Ovary (tissue), 10 donors: ENCODE measurements at places on chromosomes 7 and 10. TPM values are rescaled to one million over a fixed set of nuclear protein-coding genes. Genes with fewer than 3 reads are reported as not detected.

- H3K27ac ChIP-seq = no peak overlapping the region
- H3K4me1 ChIP-seq = peaks cover 25% of the 10 kb centered on the region
- no peaks in the 10 kb centered on the region for H3K36me3 ChIP-seq
- no peaks in the 10 kb centered on the region for H3K27me3 ChIP-seq
These were observed 70.1 kb downstream of the CREB3L2 start for GRCh38 chr7:137931823-137932222.

GRCh38 chr10:123428391-123428790, 237.8 kb upstream of the GPR26 start:
- no peak overlapping the region for H3K27ac ChIP-seq
- H3K4me1 ChIP-seq = no peaks in the 10 kb centered on the region
- H3K36me3 ChIP-seq = no peaks in the 10 kb centered on the region
- no peak for DNase-seq

DNA sequence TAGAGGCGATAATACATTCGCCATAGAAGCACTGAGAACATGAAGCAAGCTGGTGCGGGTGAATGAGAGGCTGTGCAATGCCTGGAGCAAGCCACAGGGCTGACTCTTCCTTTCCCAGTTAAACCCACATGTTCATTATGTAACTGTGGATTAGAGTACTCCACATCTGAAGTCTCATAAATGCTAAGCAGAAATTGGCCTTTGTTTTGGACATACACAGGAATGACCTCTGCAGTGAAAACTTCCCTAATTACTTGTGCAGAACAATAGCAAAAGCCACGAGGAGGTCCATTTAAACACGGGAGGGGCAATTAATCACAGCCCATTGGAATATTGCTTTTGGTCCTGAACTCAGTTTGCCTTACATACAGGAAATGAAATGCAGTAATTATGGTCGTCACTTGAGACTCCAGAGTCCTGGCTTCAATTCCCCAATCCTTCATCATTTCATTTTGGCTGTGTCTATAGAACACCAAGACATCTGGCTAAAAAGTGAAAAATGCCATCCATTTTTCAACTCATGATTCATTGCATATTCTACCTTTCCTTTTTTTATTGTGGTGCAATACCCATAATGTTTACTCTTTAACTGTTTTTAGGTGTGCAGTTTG, 78.7 kb upstream of the CXCL12 start:
- H3K4me3 ChIP-seq = no peak overlapping the region
- no peaks in the 10 kb centered on the region for H3K36me3 ChIP-seq
- H3K27ac ChIP-seq = no peak overlapping the region
- no peaks in the 10 kb centered on the region for H3K27me3 ChIP-seq
- DNase-seq = no peak
- peaks cover 12% of the 10 kb centered on the region for H3K4me1 ChIP-seq

DNA sequence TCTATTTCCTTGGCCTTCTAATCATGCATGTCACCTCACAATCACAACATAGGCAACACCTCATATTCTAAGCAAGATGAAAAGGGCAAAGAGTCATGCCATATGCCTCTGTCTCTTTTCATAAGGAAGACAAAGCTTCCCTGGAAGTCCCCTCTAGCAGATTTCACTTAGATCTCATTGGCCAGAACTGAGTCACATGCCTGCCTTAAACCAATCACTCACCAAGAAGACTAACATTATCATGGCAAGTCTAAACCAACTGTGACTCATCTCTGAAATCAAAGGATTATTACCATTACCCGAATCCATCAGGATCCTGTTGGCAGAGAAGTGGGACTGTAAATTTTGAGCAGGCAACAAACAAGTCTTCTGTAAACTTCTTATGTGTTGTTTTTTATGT, 27.8 kb downstream of the CAV1 start:
- DNase-seq = no peak
- H3K4me3 ChIP-seq = no peak overlapping the region
- H3K27me3 ChIP-seq = no peaks in the 10 kb centered on the region
- no peaks in the 10 kb centered on the region for H3K4me1 ChIP-seq

- H3K27ac ChIP-seq = peak overlapping the region; percentile 27
- H3K4me3 ChIP-seq = peak overlapping the region; percentile 38
- peaks cover 4% of the 10 kb centered on the region for H3K4me1 ChIP-seq
- H3K36me3 ChIP-seq = no peaks in the 10 kb centered on the region
- peak; percentile 80 for DNase-seq
- H3K27me3 ChIP-seq = no peaks in the 10 kb centered on the region
These were observed 739 bp upstream of the MEST start for GRCh38 chr7:130490888-130491804.

- no peak overlapping the region for H3K27ac ChIP-seq
- no peak for DNase-seq
- no peaks in the 10 kb centered on the region for H3K36me3 ChIP-seq
- H3K27me3 ChIP-seq = no peaks in the 10 kb centered on the region
- H3K4me1 ChIP-seq = no peaks in the 10 kb centered on the region
These were observed 48.4 kb upstream of the NFE2L3 start for GRCh38 chr7:26103596-26103995.

GRCh38 chr10:95616446-95616845, 40.1 kb downstream of the ALDH18A1 start:
- no peak for DNase-seq
- H3K27ac ChIP-seq = no peak overlapping the region
- no peaks in the 10 kb centered on the region for H3K36me3 ChIP-seq
- no peaks in the 10 kb centered on the region for H3K27me3 ChIP-seq
- no peaks in the 10 kb centered on the region for H3K4me1 ChIP-seq
- no peak overlapping the region for H3K4me3 ChIP-seq

GRCh38 chr10:49131507-49132361, 2.1 kb downstream of the FAM170B start:
- no peak overlapping the region for H3K4me3 ChIP-seq
- no peak for DNase-seq
- H3K27ac ChIP-seq = no peak overlapping the region

DNA sequence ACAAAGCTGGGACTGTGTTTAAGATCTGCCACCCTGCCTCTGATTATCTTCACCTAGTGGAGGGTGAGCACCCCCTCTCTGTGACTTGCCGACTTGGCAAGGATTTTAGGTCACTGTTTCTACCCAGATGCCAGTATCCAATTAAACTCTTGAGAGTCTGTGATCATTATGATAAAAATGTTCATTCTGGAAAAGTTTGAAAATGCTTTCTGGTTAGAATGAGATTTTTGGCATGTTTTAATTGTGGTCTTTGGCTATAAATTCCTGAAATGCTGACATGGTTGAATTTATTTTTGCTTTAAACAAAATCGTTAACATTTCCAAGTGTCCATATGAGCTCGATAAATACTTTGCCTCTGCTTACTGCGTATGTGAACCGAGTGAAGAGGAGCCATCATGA, 221.4 kb downstream of the BICC1 start:
- peaks cover 4% of the 10 kb centered on the region for H3K4me1 ChIP-seq
- H3K27me3 ChIP-seq = no peaks in the 10 kb centered on the region
- DNase-seq = no peak
- no peaks in the 10 kb centered on the region for H3K36me3 ChIP-seq
- H3K4me3 ChIP-seq = no peak overlapping the region

The ATP5MK gene
- 386 TPM for polyA plus RNA-seq

GRCh38 chr10:70274643-70275042, 9.2 kb downstream of the NPFFR1 start:
- H3K27me3 ChIP-seq = no peaks in the 10 kb centered on the region
- peak; percentile 39 for DNase-seq
- no peaks in the 10 kb centered on the region for H3K4me1 ChIP-seq
- H3K36me3 ChIP-seq = no peaks in the 10 kb centered on the region
- H3K27ac ChIP-seq = no peak overlapping the region
- H3K4me3 ChIP-seq = no peak overlapping the region
